ENCODE measurements at places on chromosomes 6 and 20.

DNA sequence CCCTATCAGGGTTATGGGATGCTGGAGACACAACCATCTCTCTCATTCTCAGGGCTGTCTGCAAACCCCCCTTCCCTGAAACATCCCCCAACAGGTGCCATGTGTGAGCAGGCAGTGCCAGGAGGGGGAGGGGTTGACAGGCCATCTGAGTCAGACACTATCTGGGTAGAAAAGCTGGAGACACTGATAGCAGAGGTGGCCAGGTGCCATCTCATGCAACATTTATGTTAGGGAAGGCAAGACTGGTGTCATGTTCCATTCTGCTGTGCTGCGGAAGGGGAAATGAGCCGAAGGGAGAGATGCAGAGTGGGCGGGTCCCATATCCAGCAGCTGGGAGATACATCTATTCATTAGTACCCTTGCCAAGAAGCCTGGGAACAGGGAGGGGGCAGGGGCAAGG, 3.5 kb downstream of the LHFPL5 start:
- no peak for DNase-seq

DNA sequence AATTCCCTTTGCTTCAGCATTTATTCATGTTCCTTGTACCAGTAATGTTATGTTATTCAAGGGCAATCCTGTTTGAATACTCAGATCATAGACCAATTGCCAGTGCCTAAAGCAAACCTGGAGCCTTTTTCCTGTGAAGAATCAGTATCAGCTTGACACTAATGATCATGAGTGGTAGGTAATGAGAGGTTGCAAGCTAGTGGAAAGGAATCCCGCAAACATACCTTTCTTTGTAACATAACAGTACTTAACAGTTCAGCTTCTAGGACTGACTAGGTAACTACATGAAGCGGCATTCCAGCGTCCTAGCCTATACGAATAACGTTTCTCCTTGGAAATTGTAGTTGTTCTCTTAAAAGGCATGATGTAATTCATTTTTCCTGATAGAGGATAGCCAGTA, 253.7 kb downstream of the TMEM242 start:
- DNase-seq: no peak

- DNase-seq: no peak
Observed at GRCh38 chr6:70241031-70241430, 61.9 kb downstream of the COL9A1 start.

DNA sequence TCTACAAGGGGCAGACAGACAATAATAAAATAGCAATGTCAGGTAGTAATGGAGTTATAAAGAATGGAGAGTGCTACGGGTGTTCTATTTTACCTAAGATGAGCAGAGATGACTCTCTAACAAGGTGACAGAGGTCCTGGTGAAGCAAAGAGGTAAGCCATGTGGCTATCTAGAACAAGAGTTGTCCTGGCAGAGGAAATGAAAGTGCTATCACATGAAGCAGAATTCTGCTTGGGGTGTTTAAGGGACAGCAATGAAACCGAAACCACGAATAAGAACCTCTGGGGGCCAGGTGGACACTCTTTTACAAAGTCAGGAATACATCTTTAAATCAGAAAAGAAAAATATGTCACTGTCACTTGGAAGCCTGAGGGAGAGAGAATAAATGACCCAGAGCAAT, 37.9 kb upstream of the IRAK1BP1 start:
- no peak for DNase-seq

GRCh38 chr6:127053032-127053874, 65.2 kb upstream of the RSPO3 start:
- DNase-seq: no peak

GRCh38 chr20:44411020-44411756, 55.7 kb downstream of the HNF4A start:
- DNase-seq: no peak

DNA sequence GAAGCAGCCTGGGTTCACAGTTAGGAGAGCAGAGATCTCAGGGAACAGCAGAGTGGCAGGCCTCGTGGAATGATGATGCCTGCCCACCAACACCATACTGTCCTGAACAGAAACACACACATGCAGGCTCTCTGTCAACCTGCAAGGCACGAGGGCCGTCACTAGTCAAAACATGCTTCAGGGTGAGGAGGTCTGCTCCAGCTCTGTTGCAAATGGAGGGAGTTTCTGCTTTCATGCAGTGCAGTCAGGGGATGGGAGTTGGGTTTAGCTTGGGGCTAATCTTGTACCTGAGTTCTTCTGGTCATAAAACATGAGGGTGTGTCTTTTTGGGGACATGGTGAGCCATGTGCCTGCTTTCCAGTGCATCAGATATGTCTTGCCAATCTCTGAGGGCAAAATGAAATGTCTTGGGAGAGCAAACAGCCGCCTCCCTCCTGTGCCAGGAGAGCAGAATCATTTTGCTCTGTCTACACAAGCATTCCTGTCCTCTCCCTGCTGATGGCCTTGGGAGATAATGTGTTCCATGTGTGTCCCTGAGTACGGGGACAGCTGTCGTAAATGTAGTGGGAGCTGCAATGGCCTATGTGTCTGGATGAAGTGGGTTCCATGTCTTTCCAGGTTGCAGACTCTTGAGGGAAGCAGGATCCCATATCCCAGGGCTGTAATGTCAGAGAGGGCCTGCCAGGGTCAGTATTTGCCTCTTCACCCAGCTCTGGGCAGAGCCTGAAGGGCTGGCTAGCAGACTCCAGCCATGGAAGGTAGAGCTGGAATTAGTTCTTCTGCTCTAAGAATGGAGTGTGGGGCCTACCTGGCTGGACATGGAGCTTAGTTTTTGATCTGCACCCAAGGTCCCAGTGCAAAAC, 40.6 kb downstream of the MAFB start:
- DNase-seq: no peak

GRCh38 chr6:113184736-113185135, 672.4 kb upstream of the MARCKS start:
- DNase-seq: no peak

DNA sequence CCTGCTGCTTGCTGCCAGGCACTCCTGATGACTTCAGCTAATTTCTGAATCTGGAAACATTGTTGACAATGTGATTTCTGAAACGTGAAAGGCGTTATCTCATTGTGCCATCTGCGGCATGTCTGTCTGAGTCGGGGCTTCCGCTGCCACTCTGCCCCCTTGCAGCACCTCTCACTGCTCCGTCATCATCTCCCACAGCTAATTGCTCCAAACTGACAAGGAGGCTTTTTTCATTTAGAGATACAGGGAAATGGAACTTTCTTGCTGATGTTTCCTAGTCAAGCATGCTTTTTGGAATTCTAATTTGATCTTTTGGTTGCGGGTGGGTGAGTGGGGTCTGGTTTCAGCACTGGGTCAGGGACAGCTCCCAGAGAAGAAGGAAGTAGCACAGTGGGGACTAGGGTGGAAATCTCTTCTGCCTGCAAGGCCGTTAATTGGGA, 233.5 kb downstream of the DHX35 start:
- DNase-seq: no peak

GRCh38 chr20:62832951-62833391, 16.1 kb downstream of the COL9A3 start:
- DNase-seq: no peak

DNA sequence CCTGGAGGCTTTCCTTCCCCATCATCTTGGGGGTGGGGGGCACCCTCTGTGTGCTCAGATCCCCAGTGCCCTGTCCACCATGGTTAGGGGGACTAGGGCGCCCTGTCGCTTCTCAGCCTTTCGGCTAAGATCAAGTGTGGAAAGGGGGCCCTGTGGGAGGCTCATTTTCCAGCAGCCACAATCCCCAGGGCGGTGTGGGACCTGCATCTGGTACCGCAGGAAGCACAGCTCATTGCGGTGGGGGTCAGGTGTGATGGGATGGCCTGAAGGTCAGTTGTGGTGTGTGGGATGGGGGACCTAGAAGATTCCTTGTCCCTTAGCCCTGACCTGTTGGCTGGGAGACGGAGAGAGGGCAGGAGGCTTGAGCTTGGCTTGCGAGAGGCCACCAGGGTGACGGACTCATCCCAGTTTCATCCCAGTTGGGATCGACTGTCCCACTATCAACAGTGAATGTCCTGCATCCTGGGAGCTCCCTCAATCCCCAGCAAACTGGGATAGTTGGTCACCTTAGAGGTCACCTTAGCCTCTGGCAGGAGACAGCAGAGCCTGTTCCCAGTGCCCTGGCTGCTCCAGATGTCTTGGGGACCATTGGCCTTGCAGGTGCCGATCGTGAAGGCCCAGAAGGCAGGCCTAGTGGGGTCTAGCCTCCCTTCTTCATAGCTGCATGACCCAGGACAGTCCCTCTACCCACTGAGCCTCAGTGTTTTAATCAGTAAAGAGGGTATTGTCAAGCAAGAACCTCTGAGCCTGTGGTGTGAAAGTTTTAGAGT, 64.5 kb upstream of the PMEPA1 start:
- no peak for DNase-seq

- DNase-seq: peak; percentile 58
Observed at GRCh38 chr20:32528171-32528891, 56.8 kb downstream of the NOL4L start.

- DNase-seq: peak; percentile 35
Observed at GRCh38 chr20:845941-846893, 12.7 kb downstream of the FAM110A start.

DNA sequence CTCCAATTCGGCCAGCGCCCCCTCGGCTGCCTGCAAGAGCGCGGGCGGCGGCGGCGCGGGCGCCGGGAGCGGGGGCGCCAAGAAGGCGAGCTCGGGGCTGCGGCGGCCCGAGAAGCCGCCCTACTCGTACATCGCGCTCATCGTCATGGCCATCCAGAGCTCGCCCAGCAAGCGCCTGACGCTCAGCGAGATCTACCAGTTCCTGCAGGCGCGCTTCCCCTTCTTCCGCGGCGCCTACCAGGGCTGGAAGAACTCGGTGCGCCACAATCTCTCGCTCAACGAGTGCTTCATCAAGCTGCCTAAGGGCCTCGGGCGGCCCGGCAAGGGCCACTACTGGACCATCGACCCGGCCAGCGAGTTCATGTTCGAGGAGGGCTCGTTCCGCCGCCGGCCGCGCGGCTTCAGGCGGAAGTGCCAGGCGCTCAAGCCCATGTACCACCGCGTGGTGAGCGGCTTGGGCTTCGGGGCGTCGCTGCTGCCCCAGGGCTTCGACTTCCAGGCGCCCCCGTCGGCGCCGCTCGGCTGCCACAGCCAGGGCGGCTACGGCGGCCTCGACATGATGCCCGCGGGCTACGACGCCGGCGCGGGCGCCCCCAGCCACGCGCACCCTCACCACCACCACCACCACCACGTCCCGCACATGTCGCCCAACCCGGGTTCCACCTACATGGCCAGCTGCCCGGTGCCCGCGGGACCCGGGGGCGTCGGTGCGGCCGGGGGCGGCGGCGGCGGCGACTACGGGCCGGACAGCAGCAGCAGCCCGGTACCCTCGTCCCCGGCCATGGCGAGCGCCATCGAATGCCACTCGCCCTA, 963 bp downstream of the FOXF2 start:
- DNase-seq: no peak

DNA sequence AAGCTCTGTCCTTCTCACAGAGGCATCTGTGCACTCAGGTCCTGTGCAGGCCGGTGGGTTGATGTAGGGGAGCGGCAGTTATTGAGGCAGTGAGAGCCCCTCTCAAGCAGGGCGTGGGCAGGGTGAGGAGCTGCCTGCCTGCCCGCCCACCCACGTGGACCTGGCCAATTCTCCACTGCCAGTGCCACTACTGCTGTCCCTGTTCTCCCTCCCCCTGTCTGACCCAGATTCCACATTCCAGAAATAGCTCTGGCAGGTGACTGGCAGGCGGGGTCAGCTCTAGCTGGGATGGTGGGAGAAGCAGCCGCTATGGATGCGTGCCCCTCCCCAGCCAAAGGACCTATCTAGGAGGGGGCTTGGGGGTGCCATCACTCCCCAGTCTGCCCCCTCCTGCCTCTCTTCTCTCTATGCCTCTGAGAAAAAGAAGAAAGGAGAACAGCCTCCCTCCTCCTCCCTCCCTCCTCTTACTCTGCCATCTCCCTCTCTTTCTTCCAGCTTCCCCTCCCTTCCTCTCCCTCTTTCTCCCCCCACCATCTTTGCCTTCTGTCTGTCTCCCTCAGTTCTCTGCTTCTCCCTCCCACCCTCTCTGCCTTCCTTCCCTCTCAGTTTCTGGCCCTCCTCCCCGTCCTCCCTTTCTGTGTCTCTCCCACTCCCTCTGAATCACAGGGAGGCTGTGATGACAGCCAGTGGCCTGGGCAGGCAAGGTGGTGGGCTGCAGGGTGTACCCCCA, 86.5 kb upstream of the MYL9 start:
- DNase-seq: no peak

- no peak for DNase-seq
Observed at GRCh38 chr20:23079016-23079351, 7.1 kb downstream of the CD93 start.

GRCh38 chr6:135183532-135184440, 2.7 kb downstream of the MYB start:
- DNase-seq: peak; percentile 87

Measured in CD4-positive, alpha-beta T cell treated with Interleukin-17A for 4 hours (primary cell).